Stimulated activated CD4-positive, alpha-beta T cell treated with anti-CD3 and anti-CD28 coated beads, Interleukin-12 subunit alpha, Interleukin-12 subunit beta, amount 100 ng/mL, for 4 hours (primary cell): ENCODE measurements at places on chromosomes 4 and X.

DNA sequence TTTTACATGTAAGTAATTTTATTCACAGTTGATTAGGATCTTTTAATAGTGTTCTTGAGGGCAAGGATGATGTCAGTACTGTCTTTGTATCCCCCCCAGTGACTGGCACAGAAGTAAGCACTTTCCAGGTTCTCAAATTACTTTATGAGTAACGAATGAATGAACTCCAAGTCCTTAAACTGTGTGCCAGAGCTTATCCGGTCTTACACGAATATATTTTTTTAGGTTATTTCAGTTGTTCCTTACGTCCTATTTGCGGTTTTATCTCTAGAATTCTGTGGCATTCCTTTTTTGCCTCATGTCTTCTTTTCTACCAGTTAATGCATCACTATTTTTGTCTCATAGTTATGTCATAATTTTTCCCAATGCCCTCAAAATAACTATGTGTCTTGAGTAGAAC is 106.9 kb upstream of the MID1IP1 start:
- no peak for DNase-seq

GRCh38 chr4:44121210-44121609 is 327.4 kb downstream of the KCTD8 start:
- no peak for DNase-seq

DNA sequence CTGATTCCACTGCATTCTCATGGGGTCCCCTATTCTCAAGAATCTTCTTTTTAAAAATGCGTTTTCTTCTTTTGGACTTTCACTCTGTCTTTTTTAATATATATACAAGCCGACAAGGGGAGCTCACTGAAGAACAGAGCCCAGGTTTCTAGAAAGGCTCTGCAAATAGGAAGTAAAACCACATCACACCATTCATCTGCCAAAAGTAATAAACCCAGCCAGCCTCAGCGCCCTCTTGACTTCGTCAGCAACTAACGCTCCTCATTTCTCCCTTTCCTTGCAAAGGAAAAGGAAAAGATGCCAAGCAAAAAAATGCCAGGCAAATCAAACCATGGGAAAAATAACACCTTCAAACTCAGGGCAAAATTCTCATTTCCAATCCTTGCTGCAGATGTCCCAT is 136.4 kb downstream of the HHIP start:
- DNase-seq: no peak

GRCh38 chrX:2627272-2627867 is 63.7 kb upstream of the CD99 start:
- peak; percentile 32 for DNase-seq

GRCh38 chr4:99414401-99414800 is 20.7 kb downstream of the ADH7 start:
- DNase-seq: no peak
